ENCODE measurements at places on chromosomes 2 and 18. TPM values are rescaled to one million over a fixed set of nuclear protein-coding genes. Genes with fewer than 3 reads are reported as not detected.

The FKBP1B gene
- total RNA-seq, result 10.5 TPM

DNA sequence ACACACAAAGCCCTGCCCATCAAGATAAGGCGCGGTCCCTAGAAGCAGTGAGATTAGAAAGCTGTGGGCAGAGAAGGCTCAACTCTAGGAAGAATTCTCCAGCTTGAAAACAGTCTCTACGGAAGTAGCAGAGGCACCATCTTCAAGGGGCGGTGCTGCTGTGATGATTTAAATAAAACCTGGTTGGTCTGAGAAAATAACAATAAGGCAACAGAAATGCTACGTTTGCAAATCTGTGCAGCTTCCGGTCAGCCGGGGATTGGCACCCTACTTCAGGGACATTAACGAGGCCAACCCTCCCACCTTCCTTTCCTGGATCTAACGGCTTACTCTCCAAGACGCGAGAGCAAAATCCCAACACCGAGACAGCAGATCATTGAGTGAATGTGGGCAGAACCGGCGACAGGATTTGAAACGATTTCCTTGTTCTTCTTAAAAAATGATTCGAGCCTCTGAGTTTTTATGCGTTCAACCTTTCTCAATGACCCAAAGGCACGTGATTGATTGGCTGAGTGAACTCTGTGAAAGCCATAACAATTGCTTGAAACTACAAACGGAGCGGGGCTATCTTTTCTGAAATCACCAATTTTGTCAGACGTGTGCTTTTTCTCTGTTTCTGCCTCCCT lies 93.7 kb upstream of the ZNF516 start:
- no peak for DNase-seq

GRCh38 chr18:58180738-58181353 lies 136.8 kb downstream of the NEDD4L start:
- DNase-seq, result peak; percentile 74

The L3MBTL4 gene
- 11.2 TPM for total RNA-seq

GRCh38 chr18:57544936-57545660 lies 41.4 kb downstream of the FECH start:
- DNase-seq, result no peak

DNA sequence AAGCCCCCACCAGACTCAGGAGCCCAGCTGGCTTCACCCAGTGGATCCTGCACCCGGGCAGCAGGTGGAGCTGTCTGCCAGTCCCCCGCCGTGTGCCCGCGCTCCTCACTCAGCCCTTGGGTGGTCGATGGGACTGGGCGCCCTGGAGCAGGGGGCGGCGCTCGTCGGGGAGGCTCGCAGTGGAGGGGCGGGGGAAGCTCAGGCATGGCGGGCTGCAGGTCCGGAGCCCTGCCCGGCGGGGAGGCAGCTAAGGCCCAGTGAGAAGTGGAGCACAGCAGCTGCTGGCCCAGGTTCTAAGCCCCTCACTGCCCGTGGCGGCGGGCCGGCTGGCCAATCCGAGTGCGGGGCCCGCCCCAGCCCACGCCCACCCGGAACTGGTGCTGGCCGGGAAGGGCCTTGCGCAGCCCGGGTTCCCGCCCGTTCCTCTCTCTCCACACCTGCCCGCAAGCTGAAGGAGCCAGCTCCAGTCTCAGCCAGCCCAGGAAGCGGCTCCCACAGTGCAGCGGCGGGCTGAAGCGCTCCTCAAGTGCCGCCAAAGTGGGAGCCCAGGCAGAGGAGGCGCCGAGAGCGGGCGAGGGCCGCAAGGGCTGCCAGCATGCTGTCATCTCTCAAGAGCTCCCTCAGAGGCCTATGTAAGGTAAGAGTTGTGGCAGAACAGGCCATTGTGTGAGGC lies 1307.8 kb upstream of the TMEFF2 start:
- DNase-seq, result no peak

- no peak for DNase-seq
Observed at GRCh38 chr2:241003047-241003360, 4.6 kb downstream of the SNED1 start.

The GAL3ST2 gene
- not detected for total RNA-seq

GRCh38 chr2:16625759-16626158 lies 39.9 kb downstream of the CYRIA start:
- DNase-seq, result no peak

The DNAH7 gene
- total RNA-seq, result 11.2 TPM

DNA sequence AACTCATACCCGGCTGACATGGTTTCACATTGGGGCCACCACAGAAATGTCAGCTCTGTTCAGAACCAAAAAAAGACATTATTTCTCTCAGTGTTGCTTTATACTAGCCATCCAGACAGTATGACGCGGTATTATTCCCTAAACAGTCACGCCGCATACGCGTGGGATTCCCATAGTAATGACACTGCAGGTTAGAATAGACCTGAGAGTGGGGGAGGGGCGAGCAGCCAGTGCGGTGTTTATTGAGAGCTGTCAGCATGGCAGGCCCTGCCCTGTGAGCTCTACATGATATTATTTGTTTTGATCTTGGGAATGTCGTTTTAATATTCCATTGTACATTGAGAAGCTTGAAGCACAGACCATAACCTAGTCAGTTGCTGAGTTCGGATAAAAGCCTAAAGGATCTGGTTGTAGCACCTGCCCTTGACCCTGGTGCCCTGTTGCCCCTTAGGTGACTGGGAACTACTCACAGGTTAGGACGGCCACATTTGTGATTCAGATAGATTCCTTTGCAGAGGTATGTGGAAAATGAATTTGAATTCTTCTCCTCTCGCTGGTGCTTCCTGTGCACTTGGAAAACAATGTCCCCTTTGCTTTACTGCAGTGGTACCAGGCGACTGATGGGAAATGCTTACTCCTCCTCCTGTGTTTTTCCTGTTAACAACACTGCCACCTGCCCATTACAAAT lies 150.1 kb downstream of the ARHGAP28 start:
- DNase-seq, result no peak

- DNase-seq, result no peak
Observed at GRCh38 chr2:206011795-206012194, 74.2 kb downstream of the INO80D start.

GRCh38 chr2:217360781-217361482 lies 501.1 kb upstream of the TNP1 start:
- DNase-seq, result no peak

- no peak for DNase-seq
Observed at GRCh38 chr2:156006721-156007618, 325.6 kb downstream of the NR4A2 start.

GRCh38 chr2:85134255-85134895 lies 1.2 kb downstream of the TCF7L1 start:
- peak; percentile 17 for DNase-seq
